CD4-positive, alpha-beta memory T cell (primary cell): ENCODE measurements at places on chromosomes 2 and 18. TPM values are rescaled to one million over a fixed set of nuclear protein-coding genes. Genes with fewer than 3 reads are reported as not detected.

TXNDC9 gene
- total RNA-seq, result 31.1 TPM

C2orf15 gene
- total RNA-seq, result 3.2 TPM

GALNT13 gene
- total RNA-seq, result not detected

ABCG5 gene
- total RNA-seq, result not detected

- no peak overlapping the region for H3K27ac ChIP-seq
- H3K36me3 ChIP-seq, result no peaks in the 10 kb centered on the region
- no peaks in the 10 kb centered on the region for H3K4me1 ChIP-seq
- H3K4me3 ChIP-seq, result no peak overlapping the region
- DNase-seq, result no peak
These were observed 68.5 kb upstream of the OSR1 start for GRCh38 chr2:19426941-19427340.

- H3K27ac ChIP-seq, result no peak overlapping the region
- no peaks in the 10 kb centered on the region for H3K36me3 ChIP-seq
- H3K4me1 ChIP-seq, result no peaks in the 10 kb centered on the region
- no peaks in the 10 kb centered on the region for H3K27me3 ChIP-seq
These were observed 68.2 kb upstream of the HPCAL1 start for GRCh38 chr2:10234409-10235094.

GRCh38 chr2:46520130-46520711 is 40.9 kb downstream of the TMEM247 start:
- no peaks in the 10 kb centered on the region for H3K27me3 ChIP-seq
- H3K4me1 ChIP-seq, result no peaks in the 10 kb centered on the region
- H3K36me3 ChIP-seq, result no peaks in the 10 kb centered on the region
- H3K4me3 ChIP-seq, result no peak overlapping the region
- H3K27ac ChIP-seq, result no peak overlapping the region

- no peak overlapping the region for H3K4me3 ChIP-seq
- H3K27me3 ChIP-seq, result no peaks in the 10 kb centered on the region
- H3K4me1 ChIP-seq, result no peaks in the 10 kb centered on the region
These were observed 41.8 kb upstream of the SP9 start for GRCh38 chr2:174292908-174293307.

GRCh38 chr2:241252778-241253475 is 62.5 kb downstream of the HDLBP start:
- no peak overlapping the region for H3K4me3 ChIP-seq
- H3K27ac ChIP-seq, result no peak overlapping the region
- H3K27me3 ChIP-seq, result no peaks in the 10 kb centered on the region
- no peaks in the 10 kb centered on the region for H3K4me1 ChIP-seq

DNA sequence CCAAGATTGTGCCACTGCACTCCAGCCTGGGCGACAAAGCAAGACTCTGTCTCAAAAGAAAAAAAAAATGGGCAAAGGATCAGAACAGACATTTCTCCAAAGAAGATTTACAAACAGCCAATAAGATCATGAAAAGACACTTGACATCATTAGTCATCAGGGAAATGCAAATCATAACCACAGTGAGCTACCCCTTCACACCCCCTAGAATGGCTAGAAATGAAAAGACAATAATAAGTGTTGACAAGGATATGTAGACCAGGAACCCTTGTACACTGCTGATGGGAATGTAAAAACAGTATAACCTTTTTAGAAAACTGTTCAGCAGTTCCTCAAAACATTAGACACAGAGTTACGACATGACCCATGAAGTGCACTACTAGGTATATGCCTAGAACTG is 18.4 kb upstream of the MTERF4 start:
- H3K4me3 ChIP-seq, result no peak overlapping the region
- peaks cover 14% of the 10 kb centered on the region for H3K4me1 ChIP-seq
- no peak overlapping the region for H3K27ac ChIP-seq
- DNase-seq, result no peak
- no peaks in the 10 kb centered on the region for H3K27me3 ChIP-seq

GRCh38 chr2:8490166-8490721 is 191.6 kb upstream of the ID2 start:
- no peak overlapping the region for H3K4me3 ChIP-seq
- peak overlapping the region; percentile 83 for H3K27ac ChIP-seq
- no peaks in the 10 kb centered on the region for H3K27me3 ChIP-seq
- H3K36me3 ChIP-seq, result no peaks in the 10 kb centered on the region
- H3K4me1 ChIP-seq, result peaks cover 57% of the 10 kb centered on the region
- no peak for DNase-seq

DNA sequence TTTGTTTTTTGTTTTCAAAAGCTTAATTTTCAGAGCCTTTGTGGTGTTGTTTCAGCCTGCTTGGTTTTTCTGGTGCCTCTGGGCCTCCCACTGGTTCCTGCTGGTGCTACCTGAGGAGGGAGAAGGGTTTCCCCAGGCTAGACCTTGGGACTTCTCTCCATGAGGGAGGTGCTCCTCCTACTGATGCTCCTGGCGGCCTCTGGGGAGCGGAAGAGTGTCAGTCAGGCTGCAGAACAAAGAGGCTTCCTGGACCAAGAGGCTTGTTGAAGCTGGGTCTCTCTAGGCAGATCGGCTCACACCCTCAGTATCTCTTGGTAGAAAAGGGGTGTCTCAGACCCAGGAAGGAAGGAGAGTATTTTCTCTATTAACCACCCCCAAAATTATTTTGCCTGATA is 32.2 kb downstream of the RFX8 start:
- peaks cover 6% of the 10 kb centered on the region for H3K4me1 ChIP-seq
- DNase-seq, result no peak
- no peaks in the 10 kb centered on the region for H3K36me3 ChIP-seq
- H3K27me3 ChIP-seq, result no peaks in the 10 kb centered on the region
- no peak overlapping the region for H3K27ac ChIP-seq
- no peak overlapping the region for H3K4me3 ChIP-seq
